ENCODE measurements at places on chromosomes 4 and X.
A peak's percentile ranks its signal among the peaks of the same experiment; 100 is the strongest.

DNA sequence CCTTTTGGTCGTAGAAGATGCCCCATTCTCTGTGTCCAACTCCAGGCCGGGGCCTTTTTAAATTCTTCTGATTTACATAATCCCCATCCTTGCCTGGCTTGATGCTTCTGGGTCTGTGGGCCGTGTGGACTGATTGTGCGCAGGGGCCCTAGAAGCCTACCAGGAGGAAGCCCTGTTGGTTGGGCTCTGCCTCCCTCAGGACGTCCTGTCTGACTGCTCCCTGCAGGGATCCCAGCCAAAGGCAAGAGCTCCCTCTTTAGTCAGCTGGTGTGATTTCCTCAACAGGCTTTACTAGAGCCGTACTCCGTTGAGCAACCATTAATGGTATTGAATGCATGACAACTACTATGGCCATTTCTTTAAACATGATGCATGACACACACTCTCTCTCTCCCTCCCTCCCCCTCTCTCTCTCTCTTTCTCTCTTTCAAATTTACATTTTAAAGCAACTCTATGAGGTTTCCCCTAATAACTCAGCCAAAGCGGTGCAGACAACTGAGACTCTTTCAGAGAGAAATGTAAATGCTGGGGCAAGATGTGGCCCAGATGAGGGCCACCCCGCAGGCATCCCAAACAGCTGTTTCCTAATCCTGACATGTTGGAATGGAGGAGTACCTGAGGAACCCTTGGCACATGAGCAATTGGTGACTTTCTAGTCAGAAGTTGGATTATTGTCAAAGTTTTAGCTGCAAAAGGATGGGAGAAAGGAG, 117.3 kb downstream of the DRD5 start:
- no peak for DNase-seq

DNA sequence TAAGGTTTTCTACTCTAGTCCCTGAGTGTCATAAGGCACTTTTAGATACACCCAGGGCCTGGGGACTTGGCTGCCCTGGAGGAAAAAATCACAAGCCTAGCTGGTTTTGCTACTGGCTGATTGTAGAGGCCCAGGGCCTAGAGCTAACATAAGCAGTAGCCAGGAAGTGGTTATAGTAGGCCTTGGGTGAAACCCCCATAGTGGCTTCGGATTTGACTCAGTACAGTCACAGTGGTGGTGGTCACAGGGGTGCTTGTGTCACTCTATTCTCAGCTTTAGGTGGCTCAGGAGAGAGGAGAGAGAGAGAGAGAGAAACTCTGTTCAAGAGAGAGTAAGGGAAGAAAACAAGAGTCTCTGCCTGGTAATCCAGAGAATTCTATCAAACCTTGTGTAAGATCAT, 194.5 kb upstream of the EDA2R start:
- no peak for DNase-seq

DNA sequence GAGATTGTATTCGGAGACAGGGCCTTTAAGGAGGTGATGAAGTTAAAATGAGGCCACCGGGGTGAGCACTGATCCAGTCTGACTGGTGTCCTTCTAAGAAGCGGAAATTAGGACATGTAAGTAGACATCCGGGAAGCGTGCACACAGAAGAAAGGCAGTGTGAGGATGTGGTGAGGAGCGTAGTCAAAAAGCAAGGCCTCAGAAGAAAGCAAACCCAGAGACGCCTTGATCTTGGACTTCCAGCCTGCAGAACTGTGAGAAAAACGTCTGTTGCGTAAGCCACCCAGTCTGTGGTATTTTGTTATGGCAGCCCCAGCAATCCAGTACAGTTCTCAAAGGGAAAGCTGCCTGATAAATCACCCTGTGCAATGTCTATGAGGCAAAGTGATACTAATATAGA, 153.5 kb downstream of the KCNIP4 start:
- no peak for DNase-seq

GRCh38 chrX:16433021-16433420, 216.9 kb upstream of the S100G start:
- DNase-seq, result no peak

- DNase-seq, result no peak
These were observed 126.5 kb upstream of the NKX1-1 start for GRCh38 chr4:1532549-1533395.

DNA sequence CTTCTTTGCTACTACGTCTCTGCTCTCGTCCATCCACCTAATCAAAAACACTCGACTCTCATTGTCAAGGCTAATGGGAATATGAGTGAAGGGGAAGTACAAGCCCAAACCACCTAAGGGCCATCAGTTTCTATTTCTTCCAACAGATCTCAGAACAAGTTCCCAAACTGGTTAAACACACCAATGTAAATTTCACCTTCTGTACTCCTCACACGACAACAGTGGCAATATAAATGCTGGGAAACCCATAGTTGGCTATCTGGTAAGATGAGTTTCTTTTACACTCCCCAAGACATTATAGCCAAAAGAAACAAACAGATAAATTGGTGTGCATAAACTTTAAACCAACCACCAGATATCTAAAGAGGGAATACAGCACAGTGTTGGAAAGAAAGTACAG, 21.9 kb downstream of the ACSL1 start:
- DNase-seq, result no peak

DNA sequence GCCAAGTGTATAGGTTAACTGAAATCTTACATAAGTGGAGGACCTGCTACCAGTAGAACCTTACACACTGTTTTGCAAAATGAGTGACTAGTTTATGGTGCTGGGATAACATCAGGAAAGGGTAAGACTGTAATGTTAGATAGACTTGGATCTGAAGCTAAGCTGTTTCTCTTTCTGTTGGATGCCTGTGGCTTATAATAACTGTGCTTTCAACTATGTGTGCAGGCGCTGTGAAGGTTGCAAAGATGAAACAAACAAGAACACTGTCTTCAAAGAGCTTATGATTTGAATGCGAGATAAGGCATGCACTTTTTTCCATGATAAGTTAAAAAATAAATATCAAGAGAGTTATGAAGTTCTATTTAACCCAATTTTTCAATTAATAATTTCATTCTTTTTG, 34.5 kb upstream of the LCORL start:
- no peak for DNase-seq

GRCh38 chrX:25531096-25531495, 515.3 kb upstream of the ARX start:
- no peak for DNase-seq

GRCh38 chrX:41449615-41450014, 2.5 kb downstream of the NYX start:
- no peak for DNase-seq

GRCh38 chr4:97216046-97216445, 927.2 kb downstream of the STPG2 start:
- no peak for DNase-seq

GRCh38 chr4:120007896-120008436, 58.7 kb downstream of the MAD2L1 start:
- DNase-seq, result no peak

GRCh38 chrX:103663981-103664762, 22.3 kb downstream of the MORF4L2 start:
- no peak for DNase-seq

GRCh38 chr4:173159791-173160190, 8.8 kb upstream of the GALNT7 start:
- no peak for DNase-seq

DNA sequence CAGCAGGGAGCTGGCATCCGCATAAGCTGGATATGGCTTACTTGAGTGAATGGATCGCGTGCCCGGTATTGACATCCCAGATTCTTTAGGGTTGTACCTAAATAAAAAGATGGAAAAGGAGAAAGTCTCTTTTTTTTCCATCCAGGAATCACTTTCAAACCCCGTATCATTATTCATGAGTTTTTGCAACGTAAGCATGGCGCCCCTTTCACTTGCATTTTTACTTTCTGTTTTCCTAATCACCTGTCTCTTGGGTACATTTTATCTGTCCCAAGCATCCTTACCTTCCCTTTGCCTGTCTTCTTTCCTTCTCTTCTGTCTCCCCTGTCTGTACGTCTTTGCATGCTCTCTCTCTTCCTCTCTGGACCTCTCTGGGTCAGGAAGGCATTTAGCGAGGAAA, 128.6 kb downstream of the CPE start:
- DNase-seq, result no peak

DNA sequence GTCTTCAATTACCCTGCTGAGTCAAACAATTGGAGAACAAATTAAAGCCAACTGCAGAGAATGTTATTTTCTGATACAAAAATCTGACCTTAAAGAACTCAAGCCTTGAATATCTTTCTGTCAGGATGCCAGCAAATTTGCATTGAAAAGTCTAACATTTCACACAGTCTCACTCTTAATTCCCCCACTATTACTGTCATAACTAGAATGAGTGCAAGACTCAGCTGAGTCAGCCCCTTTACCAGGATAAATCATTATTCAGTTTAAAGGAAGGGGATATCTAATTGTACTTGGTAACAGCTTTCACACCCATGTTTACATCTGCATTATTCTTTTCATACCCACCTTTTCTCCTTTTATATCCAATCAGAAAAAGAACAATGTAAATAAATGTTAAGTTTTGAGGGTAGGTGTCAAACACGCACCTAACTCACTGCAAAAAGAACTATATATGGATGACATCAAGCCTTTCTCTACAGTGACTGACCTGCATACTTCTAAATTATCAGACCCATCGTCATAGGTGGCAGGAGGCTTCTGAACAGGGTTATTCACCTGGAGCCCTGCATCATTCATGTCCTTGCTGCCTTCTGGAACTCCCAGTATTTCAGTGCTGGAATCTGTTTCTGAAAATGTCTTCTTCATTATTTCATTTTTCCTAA, 117.4 kb downstream of the TMA16 start:
- no peak for DNase-seq

DNA sequence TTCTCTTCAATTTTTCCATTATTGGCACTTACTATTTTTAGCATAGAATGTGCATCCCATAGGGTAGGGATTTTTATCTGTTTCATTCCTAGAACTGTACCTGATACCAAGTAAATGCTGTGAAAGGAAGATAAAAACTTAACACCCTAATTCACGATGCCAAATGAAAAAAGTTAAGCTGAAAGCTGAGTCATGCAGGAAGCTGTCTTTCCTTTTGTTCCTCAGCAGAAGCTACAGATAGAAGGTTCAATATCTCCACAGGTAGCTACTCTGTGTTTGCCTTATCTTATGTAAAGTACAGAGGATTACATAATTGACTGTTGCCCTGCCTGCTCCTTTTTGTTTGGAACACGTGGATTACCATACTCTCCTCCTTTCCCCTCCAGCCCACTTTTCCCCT, 77.0 kb downstream of the LRP2BP start:
- DNase-seq, result no peak

GRCh38 chr4:127782025-127782274, 172 bp upstream of the HSPA4L start:
- peak; percentile 72 for DNase-seq

DNA sequence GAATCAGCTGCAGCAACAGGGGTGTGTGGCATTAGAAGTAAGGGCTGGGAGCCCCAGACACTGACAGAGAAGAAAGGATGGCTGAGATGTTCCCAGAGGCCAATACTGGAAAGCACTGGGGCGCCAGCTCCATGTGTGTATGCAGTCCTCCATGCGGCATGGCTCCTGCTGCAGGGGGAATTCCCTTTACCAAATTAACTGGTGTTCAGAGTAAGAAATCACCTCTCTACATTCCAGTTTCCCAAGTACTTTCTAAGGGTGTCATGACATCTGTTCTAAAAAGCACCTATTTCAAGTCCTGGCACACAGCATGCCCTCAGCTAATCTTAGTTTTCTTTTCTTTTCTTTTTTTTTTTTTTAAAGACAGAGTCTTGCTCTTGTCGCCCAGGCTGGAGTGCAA, 98.0 kb downstream of the MAML3 start:
- DNase-seq, result no peak

DNA sequence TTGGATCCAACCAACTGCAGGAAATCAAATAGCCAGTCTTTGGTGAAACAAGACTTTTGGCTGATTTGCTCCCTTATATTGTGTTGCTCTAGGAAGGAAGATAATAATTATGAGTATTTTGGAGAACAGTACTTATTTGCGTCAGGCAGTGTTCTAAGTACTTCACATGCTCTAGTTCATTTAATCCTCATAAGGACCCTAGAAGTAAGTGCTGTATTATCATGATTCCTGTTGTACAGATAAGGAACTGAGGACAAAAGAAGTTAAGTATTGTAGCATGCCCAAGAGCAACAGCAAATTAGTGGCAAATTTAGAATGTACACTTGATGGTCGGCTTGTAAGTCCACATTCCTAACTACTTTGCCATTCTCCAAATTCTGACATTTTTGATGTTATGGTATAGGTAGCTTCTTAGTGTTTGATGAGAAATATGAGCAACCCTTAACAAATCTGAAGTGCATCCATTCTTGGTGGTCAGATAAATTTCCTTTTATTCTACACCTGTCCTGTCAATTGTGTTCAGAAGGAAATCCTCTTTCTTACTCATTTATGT, 72.0 kb downstream of the SPRY1 start:
- no peak for DNase-seq

DNA sequence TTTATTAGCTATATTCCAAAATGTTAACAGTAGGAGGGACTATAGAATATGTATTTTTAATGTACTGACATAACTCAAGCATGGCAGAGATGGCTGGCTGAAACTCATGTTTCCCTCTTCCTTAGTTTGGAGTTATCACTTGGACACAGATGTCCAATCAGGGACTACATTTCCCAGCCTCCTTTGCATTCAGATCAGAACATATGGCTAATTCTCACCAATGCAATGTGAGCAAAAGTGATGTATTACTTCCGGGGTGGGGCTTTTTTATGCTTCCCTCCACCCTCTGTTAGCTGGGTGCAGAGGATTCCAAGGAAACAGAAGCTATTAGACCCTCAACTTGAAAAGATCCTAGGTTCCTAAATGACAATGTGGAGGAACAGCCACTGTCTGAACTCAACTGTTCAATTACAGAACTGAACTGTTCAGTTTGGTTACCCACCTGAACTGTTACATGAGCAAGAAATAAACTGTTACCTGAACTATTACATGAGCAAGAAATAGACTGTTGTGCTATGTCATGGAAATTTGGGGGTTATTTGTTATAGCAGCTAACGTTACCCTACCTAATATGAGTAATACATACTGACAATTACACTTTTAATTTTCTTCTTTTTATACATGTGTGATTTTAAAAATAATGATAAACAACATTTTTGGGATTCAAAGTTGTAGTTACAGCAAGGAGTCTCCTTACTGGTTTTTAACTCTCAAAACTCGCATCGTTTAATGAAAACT, 29.6 kb upstream of the ERVMER34-1 start:
- no peak for DNase-seq

GRCh38 chr4:159545556-159545955, 442.7 kb downstream of the RAPGEF2 start:
- DNase-seq, result no peak

DNA sequence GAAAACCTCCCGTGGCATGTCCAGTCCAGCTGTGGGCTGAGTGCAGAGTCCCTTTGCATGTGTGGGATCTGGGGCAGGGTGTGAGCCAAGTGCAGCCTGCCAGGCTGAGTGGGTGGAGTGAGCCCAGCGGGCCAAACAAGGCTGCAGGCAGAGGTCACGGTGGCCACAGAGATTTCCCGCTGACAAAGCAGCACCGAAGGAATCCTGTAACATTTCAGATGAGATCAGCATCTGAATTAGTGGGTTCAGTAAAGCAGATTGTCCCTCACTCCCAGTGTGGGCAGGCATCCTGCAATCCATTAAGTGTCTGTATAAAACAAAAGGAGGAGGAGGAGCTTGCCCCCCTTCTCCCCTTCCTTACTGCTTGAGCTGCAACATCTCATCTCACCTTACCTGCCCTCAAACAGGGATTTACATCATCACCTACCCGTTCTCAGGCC, 324.4 kb downstream of the FAT4 start:
- DNase-seq, result no peak
